ENCODE measurements at places on chromosomes 3 and 15.

DNA sequence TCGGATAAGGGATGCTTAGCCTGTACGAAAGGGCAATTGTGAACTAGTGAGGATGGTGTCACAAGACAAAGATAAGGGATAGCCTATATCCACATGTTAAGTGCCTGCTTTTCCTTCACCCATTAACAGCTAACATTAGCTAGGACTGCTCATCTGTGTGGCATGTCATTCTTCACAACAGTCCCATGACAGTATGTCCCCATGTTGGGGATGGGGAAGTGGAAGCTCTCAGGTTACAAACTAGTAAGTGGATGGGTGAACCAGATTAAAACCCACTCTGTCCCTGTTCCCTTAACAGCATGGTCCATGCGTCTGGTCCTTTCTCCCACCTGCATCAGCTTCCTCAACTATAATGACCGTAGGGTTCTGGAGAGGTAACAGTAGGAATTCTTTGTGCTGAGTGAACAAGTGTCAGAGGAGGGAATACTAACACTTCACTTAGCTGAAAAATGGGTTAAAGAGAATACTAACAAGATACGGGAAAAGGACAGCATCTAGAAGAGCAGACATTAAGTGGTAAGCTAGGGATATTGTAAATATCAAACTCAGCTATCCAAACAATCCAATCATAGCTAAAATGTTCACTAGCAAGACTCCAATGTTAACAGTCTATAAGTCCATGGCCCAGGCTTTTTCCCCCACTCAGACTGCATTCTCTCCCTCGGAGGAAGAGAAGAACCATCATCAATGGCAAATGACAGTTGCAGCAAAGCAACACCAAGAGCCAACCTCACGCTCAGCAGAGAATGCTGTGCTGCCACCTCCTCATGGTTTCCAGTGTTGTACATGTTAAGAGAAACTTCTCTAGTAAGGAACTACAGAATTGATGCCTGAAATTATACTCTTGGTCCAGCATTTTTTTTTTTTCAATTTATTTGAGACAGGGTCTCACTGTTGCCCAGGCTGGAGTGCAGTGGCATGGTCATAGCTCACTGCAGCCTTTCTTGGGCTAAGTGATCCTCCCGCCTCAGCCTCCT lies 5.0 kb downstream of the RPLP1 start:
- no peak for DNase-seq

DNA sequence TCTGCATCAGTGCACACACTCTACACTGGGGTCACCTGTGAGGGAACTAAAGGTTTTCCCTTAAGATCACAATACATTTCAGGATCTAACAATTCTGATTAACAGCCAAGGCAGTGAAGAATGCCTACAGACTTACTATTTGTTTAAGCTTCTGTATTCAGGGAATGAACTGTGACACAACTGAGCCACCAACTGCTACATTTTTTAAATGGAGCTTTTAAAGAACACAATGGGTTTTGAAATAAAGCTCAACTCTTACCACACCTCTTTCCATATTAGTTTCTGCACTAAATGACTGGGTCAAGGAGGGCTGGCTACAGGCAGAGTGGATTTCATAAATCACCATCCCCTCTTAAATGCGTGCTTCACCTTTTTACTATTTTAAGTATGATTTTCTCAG lies 100.2 kb downstream of the TMCC1 start:
- peak; percentile 31 for DNase-seq

DNA sequence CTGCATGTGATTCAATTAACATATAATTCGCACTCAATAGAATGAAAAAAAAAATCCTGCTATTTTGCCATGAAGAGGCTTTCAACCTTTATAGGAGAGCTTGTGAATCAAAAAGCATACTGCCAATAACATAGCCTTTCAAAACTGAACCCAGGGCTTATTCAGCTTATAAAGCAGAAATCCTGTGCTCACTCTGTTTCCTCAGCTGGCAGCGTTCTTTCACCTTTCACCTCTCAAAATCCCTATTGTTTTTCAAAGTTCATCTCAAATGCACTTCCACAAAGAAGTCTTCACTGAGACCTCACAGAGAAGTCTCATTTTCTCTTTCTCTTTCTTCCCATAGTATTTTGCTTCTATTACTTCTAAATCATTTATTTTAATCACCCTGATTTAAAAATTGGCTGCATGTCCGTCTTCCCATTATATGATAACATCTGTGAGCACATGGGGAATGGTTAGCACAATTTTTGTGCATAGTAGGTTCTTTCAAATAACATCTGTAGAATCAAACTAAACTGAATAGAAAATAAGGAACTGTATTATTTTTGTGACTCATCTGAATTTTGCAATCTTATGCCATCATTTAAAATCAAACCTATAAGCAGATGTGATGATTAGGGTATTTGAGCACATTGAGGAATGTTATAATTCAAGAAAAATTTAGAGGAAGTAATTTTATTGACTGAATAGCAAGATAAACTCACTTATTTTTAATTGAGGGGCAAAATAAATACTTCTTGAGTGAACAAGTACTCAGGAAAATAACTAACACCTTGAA lies 373.4 kb downstream of the NLGN1 start:
- DNase-seq = no peak

- no peak for DNase-seq
These were observed 751.7 kb downstream of the CADM2 start for GRCh38 chr3:85710490-85710889.

- DNase-seq = no peak
These were observed 76.2 kb upstream of the HERC1 start for GRCh38 chr15:63909819-63910437.

- DNase-seq = no peak
These were observed 174.9 kb downstream of the SCAPER start for GRCh38 chr15:76730262-76730661.

DNA sequence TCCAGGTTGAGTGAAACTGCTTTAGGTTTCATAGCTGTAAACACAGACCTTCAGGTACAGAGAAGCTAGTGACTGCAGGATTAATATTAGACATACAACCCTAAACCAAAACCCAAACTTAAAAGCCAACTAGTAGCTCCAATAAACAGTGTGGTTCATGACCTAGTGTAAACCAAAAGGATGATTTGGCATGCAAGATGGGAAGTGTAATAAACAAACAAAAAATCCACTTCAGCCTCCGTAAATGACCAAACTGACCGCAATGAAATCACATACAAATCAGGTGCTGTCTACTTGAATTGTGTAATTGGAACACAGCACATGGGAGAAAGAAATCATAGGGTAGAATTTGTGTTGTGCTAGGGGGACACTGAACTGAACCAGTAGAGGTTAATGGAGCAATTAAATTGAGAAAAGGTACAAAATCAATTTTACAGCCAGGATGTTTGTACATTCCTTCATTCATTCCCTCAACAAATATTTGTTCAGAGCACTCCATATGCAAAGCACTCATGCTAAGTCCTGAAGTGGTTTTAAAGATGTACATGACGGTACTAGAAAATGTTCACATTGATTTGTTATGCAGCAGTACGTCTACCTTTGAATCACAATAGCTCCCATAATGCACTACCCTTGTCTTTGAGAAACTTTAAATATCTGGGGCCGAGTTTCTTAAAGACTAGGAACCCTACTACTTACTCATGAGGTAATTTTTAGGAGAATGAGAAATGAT lies 21.4 kb upstream of the CHST2 start:
- no peak for DNase-seq

DNA sequence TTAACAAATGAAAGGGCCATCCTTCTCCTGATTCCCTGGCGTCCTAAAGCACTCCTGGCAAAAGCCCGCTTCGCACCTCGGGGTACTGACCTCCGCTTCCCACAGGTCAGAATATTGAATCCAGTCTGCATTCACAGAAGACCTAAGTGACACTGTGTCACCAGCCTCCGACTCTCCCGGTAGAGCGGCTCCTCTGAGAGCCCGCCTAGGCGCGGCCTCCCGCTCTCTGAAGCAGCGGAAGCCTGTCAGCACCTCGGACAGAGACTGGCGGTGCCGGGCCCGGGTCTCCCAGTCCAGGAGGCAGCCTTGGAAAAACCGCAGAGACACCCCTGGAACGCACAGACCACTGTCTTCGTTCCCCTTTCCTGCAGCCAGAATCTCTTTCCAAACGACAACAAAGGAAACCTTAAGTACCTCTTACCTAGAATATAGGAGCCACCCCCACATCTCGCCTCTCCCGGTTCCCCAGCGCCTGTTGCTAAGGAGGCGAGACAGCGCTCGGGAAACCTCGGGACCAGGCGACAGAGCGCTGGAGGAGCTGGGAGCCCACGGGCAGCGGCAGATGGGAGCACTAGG lies 1.2 kb downstream of the GABRB3 start:
- no peak for DNase-seq

GRCh38 chr3:65938147-65938546 lies 100.6 kb downstream of the MAGI1 start:
- DNase-seq = no peak

DNA sequence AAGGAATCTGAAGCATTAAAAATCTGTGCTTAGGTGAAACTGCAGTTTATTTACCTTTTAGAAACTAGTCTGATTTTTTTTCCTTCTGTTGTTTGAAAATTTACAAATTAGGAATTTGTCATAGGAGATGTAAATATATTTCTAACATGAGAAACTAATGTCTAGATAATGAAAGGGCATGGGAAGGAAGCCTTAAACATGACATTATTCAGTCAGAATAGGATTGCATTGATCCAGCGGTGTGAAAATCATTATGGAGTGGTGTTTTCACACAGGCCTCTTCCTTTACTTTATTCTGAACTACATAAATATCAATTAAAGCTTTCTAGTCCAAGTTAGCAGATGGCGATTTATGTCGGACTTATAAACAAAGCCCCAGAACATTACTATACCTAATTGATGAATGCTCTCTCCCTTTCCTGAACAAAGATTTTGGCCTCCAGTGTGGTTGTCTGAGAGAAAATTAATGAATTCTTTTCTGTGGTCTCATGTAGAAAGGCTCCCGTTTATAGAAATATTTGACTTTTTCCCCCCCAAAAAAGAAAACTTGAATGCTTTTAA lies 37.9 kb downstream of the FNDC3B start:
- no peak for DNase-seq

DNA sequence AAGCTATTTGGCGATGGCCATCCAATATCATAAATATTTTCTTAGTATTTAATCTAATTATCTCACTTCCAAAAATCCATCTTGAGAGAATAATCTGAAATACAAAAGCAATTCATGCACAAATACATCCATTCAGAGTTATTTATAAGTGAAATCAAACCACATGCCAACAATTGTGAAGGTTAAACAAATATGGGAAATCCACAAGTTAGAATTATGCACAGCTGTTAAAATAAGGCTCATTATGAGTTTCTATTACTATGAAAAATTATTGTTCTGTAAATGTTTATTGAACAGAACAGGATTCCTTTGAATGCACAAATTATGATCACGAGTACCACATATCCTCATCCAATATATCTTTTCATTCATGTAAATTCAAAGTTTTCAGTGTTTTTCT lies 267.7 kb downstream of the PLOD2 start:
- DNase-seq = no peak

GRCh38 chr3:123332124-123332641 lies 116.7 kb downstream of the ADCY5 start:
- no peak for DNase-seq

GRCh38 chr3:107561980-107562379 lies 39.2 kb downstream of the BBX start:
- DNase-seq = no peak

Measured in inflammatory macrophage treated with lipopolysaccharide for 1 hour (primary cell).